ENCODE measurements at places on chromosomes 12 and 14.

- no peak for DNase-seq
Measured at GRCh38 chr14:70663707-70664179, 22.0 kb downstream of the TTC9 start.

DNA sequence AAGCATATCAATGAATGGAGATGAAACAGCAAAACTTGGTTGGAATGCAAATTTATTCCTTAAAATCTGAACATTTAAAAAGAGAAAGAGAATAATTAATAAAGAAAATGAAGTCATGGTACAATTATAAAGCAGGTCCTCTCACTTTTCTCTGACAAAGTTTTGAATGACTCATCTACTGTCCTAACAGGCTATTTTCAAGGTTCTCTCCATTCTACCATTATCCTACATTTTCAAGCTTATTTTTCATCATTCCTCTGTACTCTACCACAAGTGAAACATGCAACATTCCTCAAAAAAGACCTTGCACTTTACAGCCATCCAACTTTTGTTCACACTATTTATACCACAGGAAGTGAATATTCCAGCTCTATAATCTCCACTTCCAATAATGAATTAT, 36.9 kb upstream of the AP4S1 start:
- no peak for DNase-seq

GRCh38 chr12:32437095-32437515, 37.7 kb downstream of the FGD4 start:
- DNase-seq = no peak

GRCh38 chr12:106647793-106648514, 65.2 kb downstream of the RFX4 start:
- no peak for DNase-seq

- DNase-seq = no peak
Measured at GRCh38 chr12:48045061-48045846, 41.0 kb upstream of the COL2A1 start.

DNA sequence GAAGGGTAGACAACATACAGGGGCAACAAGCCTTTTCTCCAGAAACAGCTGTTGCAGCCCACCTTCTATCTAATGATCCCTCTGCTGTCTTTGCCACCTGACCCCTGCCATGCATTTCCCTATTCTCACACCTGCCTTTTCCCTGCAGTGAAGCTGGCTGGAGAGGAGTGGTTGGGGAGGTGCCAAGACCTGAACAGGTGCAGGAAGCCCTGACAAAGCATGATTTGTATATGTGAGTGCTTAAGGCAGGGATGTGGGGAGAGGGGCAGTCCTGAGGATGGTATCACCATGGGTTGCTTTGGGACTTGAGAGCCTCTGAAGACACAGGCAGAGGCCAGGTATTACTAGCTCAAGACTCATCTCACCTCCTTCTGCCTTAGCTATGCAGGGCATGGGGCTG, 2.9 kb upstream of the PFDN5 start:
- DNase-seq = no peak

DNA sequence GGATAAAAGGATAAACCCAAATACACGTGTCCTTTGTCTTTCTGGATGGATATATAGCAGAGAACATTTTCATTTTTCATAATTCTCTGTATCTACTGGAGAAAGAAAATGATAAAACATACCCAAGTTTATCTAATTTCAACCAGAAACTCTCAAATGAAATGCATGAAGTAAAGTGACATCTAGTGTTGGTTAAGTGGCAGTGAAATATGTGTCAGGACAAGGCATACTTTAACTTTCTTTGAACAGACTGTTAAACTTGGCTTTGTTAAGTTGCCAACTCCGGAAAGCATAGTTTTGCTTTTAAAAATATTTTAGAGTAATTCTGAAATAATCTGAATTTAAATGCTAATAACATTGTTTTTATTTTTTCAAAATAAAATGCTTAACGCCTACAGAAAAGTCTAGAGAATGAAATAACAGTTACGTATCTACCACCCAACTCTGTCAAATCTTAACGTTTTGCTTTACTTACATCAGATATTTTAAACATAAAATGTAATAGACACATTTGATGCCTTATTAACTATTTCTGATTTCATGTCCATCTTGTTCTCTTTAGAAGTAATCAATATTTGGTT, 25.2 kb upstream of the NTN4 start:
- no peak for DNase-seq

- DNase-seq = no peak
Measured at GRCh38 chr14:43900173-43900655, 606.9 kb downstream of the FSCB start.

- DNase-seq = peak; percentile 33
Measured at GRCh38 chr14:25308244-25308643, 258.3 kb upstream of the STXBP6 start.

GRCh38 chr12:32533971-32534590, 134.7 kb downstream of the FGD4 start:
- no peak for DNase-seq

DNA sequence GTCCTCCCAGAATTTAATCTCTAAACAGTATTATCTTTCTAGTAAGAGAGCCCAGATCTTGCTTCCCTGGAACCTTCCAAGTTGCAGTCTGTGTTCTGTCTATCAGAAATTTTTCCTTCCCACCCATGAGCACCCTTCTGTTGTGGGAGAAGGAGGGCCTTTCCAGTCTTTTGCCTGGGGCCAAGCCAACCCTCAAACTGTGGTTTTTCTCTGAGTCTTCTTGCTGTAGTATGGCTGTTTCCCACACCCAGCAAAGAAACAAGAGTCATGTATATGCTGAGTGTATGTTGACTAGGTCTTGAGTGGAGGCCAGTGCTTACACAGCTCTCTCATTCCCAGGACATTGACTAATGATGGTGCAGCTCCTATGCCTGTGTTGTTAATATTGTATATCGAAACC, 104.5 kb downstream of the TGFB3 start:
- DNase-seq = no peak

DNA sequence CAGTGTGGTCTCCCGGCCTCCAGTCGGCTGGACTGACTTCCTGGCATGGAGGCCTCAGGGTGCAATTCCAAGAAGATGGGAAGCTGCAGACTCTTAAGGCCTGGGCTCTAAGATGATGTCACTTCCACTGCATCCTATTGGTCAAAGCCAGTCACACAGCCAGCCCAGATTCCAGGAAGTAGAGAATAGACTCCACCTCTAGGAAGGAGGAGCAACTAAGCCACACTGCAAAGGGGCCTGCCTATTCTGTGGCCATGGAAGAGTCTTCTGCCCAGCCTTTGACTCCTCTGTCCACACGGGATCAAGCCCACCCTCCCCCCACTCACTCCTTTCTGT, 103.9 kb upstream of the RFLNA start:
- peak; percentile 33 for DNase-seq

DNA sequence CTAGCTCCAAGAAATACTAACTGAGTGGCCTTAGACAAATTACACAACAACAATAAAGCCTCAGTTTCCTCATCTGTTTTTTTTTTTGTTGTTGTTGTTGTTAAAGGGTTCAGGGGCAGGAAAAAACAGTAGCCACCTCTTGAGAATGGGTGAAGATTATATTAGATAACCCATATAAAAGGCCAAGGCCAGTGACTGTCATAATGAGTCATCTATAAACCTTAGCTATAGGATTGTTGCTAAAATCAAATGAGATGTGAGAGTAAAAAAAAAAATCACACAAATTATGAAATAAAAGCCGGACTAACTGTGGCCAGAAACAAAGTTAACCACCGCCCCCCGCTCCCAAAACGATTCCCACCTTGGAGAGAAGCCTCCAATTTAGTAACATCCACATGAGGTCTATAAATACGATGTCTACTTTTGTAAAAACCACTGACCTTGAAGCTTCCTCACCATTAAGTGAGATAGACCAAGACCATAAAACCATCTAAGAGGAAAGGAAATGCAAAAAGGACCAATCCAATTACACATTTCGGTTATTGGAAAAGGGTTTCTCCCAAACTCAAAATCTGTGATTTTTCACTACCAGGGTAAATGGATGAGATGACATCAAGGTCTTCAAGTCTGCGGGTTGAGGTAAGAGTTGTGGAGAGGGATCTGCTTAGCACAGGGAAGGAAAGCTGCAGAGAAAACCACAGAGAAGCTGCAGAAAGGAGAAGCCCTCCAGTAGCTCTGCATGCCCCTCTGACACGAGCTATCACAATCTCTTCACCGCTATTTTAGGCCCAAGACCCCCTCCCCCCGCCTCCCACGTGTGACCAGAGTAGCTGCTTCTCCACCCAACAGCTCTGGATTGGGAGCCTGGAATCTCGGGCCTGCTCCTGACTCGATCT, 1.0 kb downstream of the NAA25 start:
- DNase-seq = no peak

GRCh38 chr12:70365398-70365647, 767 bp upstream of the KCNMB4 start:
- no peak for DNase-seq

DNA sequence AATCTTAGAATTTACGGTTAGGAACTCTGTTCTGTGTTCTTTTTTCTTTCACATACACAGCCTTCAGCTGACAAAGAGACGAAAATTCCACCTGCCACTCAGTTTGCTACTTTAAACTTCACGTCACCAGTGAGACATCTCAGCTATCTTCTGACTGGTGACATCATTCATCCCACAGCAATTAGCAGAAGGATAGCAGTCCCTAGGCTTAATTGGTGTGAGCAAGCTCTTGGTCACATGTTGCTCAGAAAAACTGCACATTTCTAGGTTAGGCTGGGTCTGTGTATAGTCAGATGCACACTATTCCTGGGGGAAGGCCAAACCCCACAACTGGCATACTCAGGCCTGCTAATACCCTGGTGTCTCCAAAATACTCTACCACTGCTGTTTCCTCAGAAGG, 23.9 kb downstream of the SLC7A7 start:
- no peak for DNase-seq

DNA sequence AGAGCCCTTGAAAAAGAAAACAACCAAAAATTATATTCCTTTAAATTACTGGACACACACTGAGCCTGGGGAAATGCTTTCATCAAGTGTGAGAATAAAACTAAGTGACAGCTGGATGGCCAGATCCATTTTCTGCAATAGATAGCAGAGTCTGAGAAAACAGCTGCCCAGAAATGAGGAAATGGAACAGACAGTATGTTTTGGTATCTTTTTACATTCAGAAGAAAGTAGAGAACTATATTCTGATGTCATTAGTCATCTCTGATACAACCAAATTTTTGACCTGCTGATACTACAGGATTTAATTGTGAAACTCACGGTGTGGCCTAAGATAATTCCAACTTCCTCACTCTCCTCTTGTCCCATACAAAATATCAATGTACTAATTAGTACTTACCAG, 78.2 kb downstream of the HMGA2 start:
- DNase-seq = no peak

DNA sequence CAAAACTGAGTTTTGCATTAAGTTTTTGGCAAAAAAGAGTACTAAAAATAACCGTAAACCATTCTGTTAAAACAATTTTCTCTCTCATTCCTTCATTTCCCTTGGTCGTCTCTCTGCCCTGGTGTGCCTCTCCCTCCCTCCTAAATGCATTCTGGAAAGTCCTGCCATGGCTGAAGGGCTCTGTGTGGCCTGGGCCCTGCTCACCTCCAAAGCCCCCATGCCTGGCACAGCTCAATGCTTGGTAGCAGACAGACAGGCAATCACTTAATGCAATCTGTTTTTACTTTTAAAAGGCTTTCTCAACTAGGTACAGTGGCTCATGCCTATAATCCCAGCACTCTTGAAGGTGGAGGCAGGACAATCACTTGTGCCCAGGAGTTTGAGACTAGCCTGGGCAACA, 47.8 kb downstream of the CDC42BPB start:
- DNase-seq = no peak
